ENCODE measurements at places on chromosomes 6 and 20. TPM values are rescaled to one million over a fixed set of nuclear protein-coding genes. Genes with fewer than 3 reads are reported as not detected.

- no peak for DNase-seq
These were observed 24.8 kb upstream of the IGF2R start for GRCh38 chr6:159943968-159944598.

DNA sequence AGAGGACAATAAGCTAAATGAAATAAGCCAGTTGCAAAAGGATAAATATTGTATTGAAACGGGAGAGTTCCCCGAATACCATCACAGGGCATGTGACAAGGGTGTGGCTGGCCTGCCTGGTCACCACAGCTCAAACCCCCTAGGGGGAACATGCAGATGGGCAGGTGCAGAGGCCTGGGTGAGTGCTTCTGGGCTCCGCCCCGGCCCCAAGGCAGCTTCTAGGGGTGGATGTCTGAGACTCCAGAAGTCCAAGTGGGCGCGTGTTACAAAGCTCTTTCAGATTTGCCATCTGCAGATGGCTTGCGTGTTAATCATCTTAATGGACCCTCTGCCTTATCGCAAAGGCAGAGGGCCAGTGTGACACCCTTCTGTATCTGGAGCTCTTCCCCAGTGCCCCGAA is 559.2 kb upstream of the IMPG1 start:
- DNase-seq: no peak

RXRB gene
- total RNA-seq: 46.6 TPM

DNA sequence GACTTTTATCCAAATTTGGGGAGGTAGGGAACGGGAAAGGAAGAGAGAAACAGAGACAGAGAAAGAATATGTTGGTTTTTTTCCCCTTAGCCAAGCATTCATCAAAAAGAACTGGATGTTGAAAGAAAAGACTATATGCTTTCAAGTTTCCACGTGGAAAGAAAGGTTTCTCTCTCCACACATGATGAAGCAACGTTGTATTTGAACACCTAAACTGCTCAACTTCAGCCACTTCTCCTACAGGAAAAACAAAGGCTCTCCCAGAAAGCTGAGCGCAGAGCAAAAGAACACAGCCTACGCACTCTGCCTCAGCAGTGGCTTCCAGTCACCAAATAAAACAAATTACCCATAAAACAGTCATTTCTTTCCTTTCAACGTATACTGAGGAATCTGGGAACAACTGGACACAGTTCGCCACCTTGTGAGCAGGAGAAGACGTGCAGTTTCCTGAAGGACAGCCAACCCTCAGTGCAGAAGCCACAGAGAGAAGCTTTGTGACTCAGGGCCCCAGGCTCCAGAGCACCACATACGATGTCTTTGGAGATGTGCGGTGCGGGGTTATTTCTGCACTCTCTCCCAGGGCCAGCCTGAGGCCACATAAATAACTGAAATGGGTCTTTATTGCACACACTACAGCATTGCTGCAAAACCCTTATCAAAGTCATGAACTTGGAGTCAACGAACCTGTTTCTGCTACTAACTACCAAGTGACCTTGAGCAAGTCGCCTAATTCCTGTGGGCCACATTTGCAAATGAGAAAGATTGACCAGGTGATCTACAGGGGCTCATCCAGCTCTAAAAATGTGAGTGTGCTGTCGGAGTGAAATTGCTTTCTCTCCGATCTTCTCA is 10.1 kb downstream of the IL17F start:
- peak; percentile 33 for DNase-seq

DNA sequence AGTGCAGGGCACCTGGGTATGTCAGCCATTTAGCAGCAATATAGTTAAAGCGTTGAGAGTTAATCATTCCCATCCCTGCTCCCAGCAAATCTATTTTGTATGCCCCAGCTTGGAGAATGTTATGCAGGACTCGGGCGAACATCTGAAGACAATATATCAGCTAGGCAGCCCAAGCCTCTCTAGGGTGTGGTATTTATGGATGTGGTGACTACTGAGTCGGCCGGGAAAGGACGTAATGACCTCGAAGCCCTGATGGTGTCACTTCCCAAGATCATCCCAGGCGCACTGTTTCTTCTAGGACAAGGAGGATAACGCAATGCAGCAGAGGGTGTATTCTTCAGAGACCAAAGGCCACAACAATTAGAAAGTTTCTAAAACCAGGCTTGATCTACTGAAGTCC is 63.6 kb upstream of the FAM184A start:
- no peak for DNase-seq

ERVFRD-1 gene
- not detected for total RNA-seq

DNA sequence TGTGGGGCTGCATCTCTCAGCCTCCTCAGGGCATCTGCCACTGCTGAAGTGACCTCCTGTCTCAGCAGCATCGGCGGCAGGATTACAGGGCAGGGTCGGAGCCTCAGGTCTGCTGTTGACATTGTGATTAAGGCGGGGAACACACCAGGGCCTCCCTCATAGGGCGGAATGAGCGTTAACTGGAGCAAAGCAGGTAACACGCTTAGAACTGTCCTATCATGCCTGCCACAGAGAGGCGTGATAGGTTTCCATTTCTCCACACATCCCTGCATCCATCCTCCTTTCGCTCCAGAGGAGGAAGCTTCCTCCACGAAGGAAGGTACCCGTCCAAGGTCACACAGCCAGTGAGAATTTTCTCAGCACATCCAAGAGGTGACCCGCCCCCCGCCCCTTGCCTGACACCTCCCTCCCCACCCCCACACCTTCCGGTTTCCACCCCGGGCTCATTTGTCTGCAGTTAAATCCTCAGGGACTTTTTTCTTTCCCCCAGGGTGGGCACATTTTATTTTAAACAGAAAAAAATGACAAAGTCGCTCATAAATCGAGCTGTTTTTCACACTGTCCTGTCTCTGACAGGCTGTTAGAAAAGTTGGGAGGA is 200.8 kb downstream of the TFAP2C start:
- DNase-seq: no peak

DDX43 gene
- total RNA-seq: 0.09 TPM
